T-helper 17 cell (primary cell): ENCODE measurements at places on chromosomes 13 and 19. TPM values are rescaled to one million over a fixed set of nuclear protein-coding genes. Genes with fewer than 3 reads are reported as not detected.

Gene CEACAM4
- total RNA-seq = 0.31 TPM

Gene HCST
- total RNA-seq = 63.0 TPM

Gene ITM2B
- 450 TPM for total RNA-seq

Gene PGLYRP1
- not detected for total RNA-seq

Gene DCLK1
- not detected for total RNA-seq

Gene SULT2B1
- total RNA-seq = not detected

Gene GRK1
- 0.07 TPM for total RNA-seq

Gene DNAAF3
- total RNA-seq = not detected

Gene PIK3R2
- 8.6 TPM for total RNA-seq

Gene STK11
- total RNA-seq = 70.4 TPM

Gene TMEM147
- total RNA-seq = 30.5 TPM

Gene PRR36
- total RNA-seq = 0.37 TPM

Gene LRCH1
- total RNA-seq = 19.0 TPM

Gene LILRA1
- total RNA-seq = 0.65 TPM

Gene UBE2L5
- total RNA-seq = not detected

Gene ETV2
- 0.50 TPM for total RNA-seq

Gene ZNF540
- total RNA-seq = 7.5 TPM

Gene HDGFL2
- 22.0 TPM for total RNA-seq

Gene EEF1AKMT1
- 3.8 TPM for total RNA-seq

Gene ZNF628
- total RNA-seq = 25.5 TPM

Gene MEGF8
- 6.1 TPM for total RNA-seq

Gene AMH
- 2.7 TPM for total RNA-seq

Gene RTBDN
- total RNA-seq = not detected

Gene LIN37
- total RNA-seq = 12.6 TPM

Gene SUCLA2
- 21.3 TPM for total RNA-seq

Gene FIZ1
- total RNA-seq = 9.2 TPM

Gene FFAR2
- total RNA-seq = 0.55 TPM

Gene GSX1
- not detected for total RNA-seq

Gene POP4
- 56.6 TPM for total RNA-seq

Gene CGB7
- not detected for total RNA-seq
